ENCODE measurements at places on chromosomes 3 and 15.

DNA sequence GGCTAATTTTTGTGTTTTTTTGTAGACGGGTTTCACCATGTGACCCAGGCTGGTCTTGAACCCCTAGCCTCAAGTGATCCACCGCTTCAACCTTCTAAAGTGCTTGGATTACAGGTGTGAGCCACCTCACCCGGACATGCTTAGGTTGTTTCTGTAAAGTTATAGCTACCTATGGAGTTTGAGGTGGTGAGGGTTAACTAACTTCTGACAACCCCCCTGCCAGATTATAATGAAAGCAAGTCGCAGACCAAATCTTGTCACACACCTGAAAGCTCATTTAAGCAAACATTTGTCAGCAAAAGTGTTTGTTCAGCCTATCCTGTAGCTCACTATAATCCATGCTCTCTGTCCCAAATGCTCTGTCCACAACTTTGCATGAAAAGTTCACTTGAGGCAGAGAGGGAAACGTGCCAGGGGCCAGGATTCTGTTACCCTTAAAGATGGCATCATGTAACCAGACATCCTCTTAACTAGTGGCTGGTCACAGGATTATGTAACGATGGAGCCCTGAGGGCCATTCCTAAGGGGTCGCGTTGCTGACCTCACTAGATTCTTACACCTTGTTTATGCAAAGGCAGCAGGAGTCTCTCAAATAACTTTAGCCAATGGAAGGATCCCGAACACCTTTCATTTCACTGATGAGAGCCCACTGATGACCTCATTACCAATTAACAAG lies 24.1 kb upstream of the SENP5 start:
- DNase-seq: no peak

DNA sequence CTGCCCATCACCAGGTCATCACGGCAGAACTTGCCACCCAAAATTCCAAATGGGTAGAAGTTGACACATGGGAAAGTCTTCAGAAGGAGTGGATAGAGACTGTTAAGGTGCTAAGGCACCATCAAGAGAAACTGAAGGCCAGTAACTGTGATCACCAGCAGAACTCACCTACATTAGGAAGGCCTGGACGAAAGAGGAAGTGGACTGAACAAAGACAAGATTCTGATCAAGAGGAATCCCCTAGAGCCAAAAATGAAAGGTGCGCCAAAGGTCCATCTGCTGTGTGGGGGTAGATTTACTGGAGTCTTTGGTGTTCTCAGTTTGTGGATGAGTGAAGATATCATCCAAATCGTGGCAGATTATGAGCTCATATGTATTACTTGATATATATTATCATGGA lies 46.3 kb upstream of the P3H2 start:
- DNase-seq: no peak

- no peak for DNase-seq
These were observed 5.9 kb downstream of the STAB1 start for GRCh38 chr3:52501046-52501445.

- no peak for DNase-seq
These were observed 242.4 kb upstream of the WNT5A start for GRCh38 chr3:55729546-55729945.

DNA sequence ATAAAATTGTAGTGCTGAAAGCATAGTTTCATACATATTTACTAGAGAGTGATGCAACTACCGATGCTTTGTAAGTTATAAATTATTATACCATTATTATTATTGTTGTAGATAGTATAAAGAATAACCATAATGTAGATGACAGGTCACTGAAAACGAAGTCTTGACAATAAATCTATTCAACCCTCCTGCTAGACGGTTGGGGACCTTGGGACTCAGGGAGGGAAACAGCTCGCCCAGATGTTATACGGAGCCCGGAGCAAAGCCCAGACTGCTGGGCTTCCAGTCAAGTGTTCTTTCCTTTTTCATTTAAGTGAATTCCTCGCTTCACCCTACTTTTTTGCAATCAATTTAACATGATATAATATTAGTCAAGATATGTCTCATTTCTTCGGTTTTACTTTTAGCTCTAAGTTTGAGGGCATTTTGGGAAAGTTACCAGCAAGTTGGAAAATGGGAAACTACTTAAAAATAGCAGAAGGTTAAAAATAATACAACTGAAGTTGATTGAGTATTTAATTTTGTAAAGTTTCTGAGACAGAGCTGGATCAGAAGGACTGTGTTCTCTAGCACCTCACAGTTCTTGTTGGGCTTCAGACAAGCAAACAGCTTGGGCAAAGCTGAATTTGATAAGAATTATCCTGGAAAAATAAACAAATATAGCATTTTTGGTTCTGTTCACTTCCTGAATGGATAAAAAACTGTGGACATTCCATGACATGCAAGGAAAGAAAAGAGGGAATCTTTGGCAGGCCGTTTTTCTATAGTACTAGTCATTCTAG lies 173.4 kb upstream of the TP63 start:
- no peak for DNase-seq

DNA sequence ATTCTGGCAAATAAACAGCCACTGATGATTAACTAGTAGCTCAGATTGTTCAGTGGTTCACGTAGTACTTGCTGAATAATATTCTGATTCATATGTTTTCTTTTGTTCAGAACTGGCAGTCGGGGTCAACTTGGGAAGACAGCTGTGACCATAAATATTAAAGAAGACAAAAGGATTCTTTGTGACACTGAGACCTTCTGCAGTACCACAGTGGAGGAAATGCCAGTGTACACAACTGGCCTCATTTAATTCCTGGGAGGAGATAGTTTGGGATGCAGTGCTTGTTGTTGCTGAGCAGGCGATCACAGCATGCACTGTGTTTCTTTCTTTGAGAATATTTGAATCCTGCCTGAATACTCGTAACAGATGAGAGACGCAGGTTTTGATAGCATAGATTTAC lies 26.7 kb upstream of the MCF2L2 start:
- no peak for DNase-seq

DNA sequence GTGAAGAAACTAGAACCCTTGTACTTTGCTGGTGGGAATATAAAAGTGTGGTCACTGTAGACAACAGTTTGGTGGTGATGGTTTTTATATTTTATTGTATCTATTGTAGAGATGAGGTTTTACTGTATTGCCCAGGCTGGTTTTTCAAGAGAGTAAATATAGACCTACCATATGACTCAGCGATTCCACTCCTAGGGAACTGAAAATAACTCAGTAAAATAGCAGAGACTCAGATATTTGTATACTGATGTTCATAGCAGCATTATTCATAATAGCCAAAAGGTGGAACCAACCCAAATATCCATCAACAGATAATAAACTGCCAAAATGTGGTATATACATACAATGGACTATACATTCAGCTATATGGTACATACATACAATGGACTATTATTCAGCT lies 68.8 kb upstream of the IL12A start:
- no peak for DNase-seq

DNA sequence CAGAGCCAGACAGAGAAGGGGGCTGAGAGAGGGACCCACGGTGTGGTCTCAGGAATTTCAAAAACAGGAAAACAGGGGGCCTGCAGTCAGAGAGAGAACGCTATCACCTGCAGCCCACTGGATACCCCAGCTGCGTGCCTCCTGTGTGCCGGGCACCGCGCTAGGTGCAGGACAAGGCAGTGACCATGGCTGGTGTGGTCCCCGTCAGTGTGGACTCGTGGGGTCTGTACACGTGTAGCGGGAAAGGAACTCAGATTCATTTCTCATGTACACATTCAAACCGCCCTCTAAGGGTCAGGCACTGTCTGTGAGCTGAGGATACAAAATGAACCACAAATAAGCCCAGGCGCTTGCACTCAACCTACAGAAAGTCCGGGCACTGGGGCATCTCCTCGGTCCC lies 20.9 kb downstream of the SSUH2 start:
- DNase-seq: no peak

- no peak for DNase-seq
These were observed 26.4 kb upstream of the TSPAN3 start for GRCh38 chr15:77097248-77097721.

DNA sequence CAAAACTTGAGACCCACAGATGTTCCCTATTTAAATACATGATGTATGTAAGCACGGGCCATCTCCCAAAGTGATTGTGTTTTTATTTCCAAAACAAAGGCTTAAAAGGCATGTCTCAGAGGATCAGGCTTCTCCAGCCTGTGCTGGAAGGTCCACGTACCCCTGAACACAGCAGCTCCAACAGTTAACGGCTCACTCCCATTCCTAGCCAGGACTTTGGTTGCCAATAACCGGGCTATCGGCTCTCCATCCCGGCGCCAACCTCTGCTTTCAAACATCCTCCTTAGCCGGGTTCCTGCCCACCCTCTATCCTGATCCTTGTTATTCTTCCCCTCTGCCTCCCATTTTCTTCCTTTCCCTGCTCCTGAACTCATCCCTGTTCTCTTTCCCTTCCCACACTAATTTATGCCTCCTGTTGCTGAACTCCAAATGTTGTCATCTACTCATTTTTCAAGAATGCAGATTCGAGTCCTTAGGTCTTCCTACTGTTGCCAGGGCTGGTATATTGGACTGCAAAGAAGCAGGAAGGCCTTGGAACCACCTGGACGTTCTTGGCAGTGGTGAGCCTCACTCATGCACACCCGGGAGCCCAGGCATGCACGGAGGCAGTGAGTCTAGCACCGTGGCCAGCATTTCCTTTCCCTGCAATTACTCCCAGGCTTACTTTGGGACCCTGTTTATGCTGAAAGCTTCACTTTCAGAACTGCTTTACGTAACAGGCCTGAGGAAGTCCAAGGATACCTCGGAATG lies 128.4 kb upstream of the RAD18 start:
- no peak for DNase-seq

- DNase-seq: no peak
These were observed 25.3 kb downstream of the RAD18 start for GRCh38 chr3:8938021-8938420.

- DNase-seq: no peak
These were observed 87.8 kb upstream of the UBE2E2 start for GRCh38 chr3:23115171-23115877.

- DNase-seq: no peak
These were observed 10.1 kb upstream of the PODXL2 start for GRCh38 chr3:127618891-127619290.

DNA sequence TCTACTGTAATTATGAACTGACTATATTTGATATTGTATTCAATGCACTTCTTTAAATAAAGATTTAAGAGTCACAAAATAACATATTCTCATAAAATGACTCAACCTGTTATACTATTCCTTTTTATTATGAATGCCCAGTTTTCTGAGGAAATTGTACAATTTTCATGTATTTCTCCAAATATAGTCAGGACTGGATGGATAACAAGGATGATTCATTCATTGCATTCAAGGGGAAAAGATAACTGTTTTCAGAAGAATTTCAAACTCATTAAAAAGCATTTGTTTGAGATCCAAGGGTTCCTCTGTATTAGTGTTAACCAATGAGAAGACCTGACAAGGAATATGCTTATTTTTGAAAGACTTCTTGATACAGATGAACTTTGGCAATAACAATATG lies 163.7 kb downstream of the MEIS2 start:
- DNase-seq: no peak

GRCh38 chr3:56369914-56370313 lies 98.4 kb downstream of the ERC2 start:
- no peak for DNase-seq

DNA sequence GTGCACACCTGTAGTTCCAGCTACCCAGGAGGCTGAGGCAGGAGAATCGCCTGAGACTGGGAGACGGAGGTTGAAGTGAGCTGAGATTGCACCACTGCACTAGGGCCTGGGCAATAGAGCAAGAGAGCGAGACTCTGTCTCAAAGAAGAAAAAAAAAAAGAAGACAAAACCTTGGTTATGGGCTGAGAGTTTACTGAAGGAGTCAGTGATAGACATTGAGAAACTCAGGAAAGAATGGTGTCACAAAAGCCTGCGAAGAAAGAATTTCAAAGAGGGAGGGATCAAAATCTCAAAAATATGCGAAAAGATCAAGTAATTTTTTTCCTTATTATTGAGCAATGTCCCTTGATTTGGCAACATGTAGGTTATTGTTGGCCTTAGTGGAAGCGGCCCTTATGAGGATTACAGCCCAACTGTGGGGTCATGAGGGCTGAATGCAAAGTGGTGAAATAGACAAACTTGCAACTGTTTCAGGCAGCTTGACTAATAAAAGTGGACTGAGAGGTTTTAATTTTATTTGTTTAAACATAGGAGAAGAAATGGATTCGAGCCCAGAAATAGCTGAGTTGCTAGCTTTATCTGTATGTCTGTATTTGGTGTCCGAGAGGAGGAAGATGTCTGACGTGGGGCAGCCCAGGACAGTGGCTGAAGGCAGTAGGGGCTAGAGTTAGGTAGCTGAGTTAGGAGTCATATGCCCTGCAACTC lies 18.8 kb upstream of the CELF6 start:
- DNase-seq: no peak

- DNase-seq: no peak
These were observed 175.7 kb downstream of the FOXP1 start for GRCh38 chr3:71407823-71408222.

- peak; percentile 6 for DNase-seq
These were observed at the start of gene LRRC2 for GRCh38 chr3:46566040-46566641. TSS of gene LRRC2 (minus strand) at chr3:46566302. CDS start at chr3:46551591, 14,711 bp downstream.

- no peak for DNase-seq
These were observed 34.7 kb upstream of the NOX5 start for GRCh38 chr15:68979816-68980215.

GRCh38 chr3:9678493-9678892 lies 25.1 kb upstream of the CPNE9 start:
- DNase-seq: no peak

- no peak for DNase-seq
These were observed 36.7 kb downstream of the CFAP44 start for GRCh38 chr3:113404637-113405036.

DNA sequence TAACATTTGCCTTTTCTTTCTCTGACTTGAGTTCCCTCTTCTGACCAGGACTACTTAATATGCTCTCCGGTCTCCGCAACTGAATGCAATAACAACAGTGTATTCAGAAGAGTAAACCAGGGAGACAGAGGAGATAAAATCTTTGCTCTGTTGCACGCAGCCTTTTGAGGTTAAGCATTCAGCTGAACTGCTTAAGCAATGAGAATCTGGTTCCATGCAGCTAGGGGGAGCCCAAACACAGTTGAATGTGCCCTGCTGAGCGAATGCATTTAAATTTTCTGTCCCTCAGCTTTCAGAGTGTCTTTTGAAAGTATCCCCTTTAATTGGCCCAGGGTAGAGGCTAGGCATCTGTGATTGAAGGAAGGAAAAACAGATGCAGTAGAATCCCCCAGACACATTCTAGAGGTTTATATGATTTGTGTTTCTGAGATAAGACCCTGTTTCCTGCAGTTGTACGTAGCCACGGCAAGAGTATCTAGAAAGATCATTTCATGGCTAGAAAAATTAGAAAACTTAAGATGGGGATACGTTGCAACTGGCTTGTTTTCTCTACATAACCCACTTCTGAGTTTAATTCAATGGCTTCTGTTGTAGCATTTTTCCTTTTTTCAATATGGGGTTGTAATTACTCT lies 309.6 kb downstream of the TUSC7 start:
- no peak for DNase-seq

DNA sequence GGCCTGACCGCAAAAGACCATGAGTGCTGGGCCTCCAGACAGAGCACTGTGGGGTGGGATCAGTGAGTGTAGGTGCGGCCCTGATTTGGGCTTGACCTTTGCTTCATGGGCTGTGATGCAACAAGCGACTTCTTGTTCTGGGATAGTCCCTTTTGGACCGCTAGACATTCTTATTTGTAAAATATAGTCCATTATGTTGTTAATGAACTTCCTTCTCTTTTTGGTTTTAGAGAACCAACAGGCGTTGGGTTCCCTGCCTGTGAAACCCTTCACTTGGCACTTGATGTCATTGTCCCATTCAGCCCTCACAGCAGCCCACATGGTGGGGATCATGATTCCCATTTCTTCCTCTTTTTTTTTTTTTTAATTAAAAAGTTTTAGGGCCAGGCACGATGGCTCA lies 15.8 kb upstream of the TRH start:
- no peak for DNase-seq

GRCh38 chr15:48710952-48711495 lies 65.5 kb upstream of the FBN1 start:
- DNase-seq: no peak

Measured in stimulated activated CD8-positive, alpha-beta memory T cell treated with anti-CD3 and anti-CD28 coated beads, Interleukin-7, amount 100 ng/mL, for 4 hours (primary cell).